ENCODE measurements at places on chromosomes 13 and 19.
A peak's percentile ranks its signal among the peaks of the same experiment; 100 is the strongest.

- DNase-seq = no peak
These were observed 128.7 kb downstream of the UQCRFS1 start for GRCh38 chr19:29084266-29084665.

- no peak for DNase-seq
These were observed 865 bp downstream of the ZNF382 start for GRCh38 chr19:36605877-36606478.

DNA sequence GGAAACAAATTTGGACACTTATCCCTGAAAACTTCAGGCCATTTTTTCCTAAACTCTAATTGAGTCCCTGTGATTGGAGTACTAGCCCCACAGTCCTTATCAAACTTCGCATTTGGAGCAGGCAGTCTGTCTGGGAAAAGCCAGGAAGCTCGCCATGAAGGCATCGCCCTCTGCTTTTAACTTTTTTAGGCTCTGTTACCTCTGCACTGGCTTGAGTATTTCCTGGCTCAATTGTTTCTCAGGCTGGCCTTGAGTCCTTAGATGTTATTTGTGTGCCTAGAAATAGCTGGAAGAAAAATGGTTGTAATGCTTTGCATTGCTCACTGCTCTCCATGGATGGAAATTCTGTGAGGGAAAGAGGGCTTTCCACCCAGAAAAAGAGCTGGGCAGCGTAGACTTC, 24.2 kb downstream of the ACTN4 start:
- DNase-seq = no peak

- no peak for DNase-seq
These were observed 35.5 kb downstream of the UNC13A start for GRCh38 chr19:17652627-17653026.

- DNase-seq = no peak
These were observed 599 bp upstream of the ZNF784 start for GRCh38 chr19:55625004-55625326.

- no peak for DNase-seq
These were observed 10.8 kb downstream of the ADPRHL1 start for GRCh38 chr13:113442354-113442984.

- DNase-seq = no peak
These were observed 162.5 kb downstream of the KCTD12 start for GRCh38 chr13:76723551-76724232.

DNA sequence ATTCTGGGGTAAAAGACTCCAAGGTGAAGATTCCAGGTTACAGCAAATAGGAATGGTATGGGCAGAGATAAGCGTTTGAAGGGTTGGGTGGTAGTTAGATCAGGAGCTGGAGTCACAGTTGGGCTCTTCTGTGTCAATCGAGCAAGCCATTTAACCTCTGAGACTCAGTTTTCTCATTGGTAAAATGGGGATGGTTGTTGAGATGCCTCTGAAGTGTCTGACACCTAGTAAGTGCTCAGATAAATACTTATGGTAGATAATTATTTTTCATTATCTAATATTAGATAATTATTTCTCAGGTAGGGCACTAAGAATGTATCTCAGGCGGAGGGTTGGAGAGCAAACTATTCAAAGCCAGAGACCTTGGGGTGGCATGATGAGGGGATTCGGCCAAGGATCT, 7.8 kb downstream of the LTBP4 start:
- DNase-seq = no peak

GRCh38 chr13:113990321-113990837, 16.5 kb upstream of the C13orf46 start:
- DNase-seq = no peak

- no peak for DNase-seq
These were observed 475.6 kb downstream of the COG6 start for GRCh38 chr13:40130871-40131636.

- DNase-seq = no peak
These were observed 810 bp downstream of the GPR180 start for GRCh38 chr13:94602467-94602866.

- peak; percentile 41 for DNase-seq
These were observed at the start of gene DCLK1 for GRCh38 chr13:36131222-36131930. Gene DCLK1 (minus strand): TSS chr13:36131382.

GRCh38 chr13:44906713-44907112, 82.6 kb downstream of the NUFIP1 start:
- no peak for DNase-seq

DNA sequence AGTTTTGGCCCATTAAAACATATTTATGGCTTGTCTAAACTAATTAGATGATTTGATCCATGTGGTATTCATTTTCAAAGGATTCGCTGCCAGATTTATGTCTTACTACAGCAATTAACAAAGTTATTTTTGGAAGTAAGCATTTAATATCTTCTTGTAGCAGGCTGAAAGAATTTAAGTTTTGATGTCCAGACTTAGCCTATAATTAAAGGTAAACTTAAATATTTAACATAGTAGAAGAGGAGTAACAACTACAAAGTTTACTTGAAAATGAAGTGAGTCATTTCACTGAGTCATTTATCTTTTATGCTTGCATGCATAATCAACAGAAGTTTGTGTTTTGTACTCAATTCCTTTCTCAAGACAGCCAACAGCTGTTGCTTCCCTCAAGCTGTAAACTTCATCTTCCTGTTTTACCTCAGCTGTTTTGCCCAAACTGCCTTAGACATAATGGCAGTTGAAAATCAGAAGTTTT, 58.1 kb downstream of the EDNRB start:
- DNase-seq = no peak

DNA sequence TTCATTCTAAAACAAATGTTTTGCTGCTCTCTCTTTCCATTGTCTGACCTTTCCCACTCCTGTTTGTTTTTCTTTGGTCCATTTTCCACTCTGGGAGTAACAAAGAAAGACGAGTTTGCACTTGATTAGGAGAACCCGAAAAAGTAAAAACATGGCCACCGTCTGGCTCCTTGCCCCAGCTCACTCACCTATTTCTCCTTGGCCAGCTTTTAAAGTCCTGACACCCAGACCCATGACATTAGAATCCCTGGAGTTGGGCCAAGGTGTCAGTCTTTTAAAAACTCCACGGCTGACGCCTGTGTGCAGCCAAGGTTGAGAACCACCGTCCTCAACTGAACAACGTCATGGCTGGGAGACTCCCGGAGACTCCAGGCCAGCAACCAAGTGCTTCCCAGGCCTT, 63.6 kb upstream of the FLT1 start:
- DNase-seq = no peak

DNA sequence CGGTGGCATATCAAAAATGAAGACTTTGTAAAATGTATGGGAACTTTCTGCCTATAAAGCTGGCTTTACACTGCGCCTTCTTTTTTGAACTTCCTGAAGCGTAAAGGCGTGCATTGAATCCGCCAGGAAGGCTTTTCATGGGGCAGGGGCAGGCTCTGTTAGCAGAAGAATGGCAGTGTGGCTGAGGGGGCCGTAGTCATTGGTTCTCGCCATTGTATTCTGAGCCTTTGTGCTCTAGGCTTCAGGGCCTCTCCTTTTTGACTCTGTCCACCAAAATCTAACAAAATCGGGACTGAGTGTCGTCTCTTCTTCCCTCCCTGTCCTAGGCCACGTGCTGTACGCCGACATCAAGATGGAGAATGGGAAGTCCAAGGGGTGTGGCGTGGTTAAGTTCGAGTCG, 14.1 kb downstream of the PRAM1 start:
- DNase-seq = no peak

DNA sequence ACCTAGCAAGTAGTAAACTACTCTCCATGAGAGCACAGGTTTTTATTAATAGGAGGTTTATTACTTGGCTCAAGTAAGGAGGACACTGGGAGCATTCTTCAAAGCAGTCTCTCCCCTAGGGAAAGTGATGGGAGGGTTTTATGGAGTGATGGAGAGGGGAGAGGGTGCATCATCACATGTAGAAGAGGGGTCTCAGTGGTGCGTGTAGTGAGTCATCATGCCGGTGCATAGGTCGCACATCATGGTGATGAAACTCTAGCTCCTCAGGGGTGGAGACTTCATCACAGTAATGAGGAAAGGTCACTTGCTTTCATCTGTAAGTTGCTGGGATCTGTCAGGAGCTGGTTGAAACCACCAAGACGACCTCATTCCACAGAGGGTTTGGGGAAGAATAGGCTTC, 210.8 kb upstream of the UBL3 start:
- DNase-seq = no peak

DNA sequence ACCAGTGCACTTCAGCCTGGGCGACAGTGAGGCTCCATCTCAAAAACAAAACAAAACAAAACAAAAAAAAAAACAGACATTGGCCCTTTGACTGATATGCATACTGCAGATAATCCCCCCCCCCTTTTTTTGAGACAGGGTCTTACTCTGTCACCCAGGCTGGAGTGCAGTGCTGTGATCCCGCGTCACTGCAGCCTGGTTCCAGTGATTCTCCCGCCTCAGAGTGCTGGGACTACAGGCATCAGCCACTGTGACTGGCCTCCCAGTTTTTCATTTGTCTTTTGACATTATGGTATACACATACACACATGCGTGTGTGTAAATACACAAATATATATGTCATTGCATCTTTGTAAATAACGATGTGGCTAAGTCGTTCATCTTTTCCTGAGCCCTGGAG, 61.8 kb downstream of the ATP11A start:
- DNase-seq = no peak

DNA sequence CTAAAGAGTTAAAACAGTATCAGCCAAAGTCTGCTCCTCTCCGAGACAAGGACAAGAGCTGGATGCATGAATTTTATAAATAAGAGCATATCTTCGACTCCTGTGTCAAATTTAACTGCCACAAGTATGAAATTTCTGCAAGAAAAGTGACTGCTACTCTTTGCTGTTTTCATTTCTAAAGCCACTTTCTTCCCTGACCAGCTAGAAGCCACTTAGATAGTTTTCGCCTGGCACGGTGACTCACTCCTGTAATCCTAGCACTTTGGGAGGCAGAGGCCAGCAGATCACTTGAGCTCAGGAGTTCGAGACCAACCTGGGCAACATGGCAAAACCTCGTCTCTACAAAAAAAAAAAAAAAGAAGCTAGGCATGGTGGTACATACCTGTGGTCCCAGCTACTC, 61.3 kb downstream of the ENOX1 start:
- DNase-seq = no peak

DNA sequence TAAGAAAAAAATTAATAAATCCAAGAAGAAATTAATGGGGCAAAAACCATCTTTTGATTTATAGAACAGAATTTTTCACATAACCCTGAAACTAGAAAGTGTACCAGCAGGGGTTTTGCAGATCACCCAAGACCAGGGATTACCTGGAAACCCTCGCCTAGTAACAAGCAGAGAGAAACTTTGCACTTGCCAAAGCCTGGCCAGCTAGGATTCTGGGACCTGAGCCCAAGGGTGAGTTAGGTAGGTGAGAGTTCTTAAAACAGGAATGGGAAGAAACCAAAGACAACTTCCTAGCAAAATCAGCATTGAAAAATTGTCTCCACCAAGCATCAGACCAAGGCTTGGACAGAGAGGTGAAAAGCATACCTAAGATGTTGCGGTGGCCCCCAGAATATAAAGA, 247.0 kb upstream of the NBEA start:
- no peak for DNase-seq

DNA sequence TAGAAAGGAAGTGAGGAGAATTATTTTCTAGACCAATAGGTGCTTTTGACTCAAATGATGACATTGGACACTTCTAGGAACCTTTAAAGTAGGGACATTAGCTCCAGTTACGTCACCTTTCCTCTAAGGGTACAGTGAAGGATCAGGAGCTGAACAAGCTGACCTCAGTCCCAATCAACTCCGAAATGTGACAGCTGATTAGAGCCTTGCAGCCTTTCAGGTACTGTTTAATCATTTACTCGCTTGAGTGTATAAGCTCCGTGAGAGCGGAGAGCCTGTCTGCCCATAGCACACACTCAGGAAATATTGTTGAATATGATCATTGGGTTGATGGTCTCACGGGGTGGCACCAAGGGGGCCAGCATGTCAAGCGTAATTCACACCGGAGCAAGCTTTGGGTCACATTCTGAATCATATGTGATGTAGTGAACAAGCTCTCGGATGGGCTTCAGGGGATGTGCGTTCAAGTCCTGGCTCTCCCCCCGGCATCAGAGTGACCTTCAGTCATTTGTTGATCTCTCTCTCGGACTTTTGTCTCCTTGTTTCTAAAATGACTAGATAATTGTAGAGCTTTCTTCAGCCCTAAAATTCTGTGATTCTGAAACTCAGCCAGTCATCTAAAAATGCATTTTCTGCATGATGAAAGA, 141.9 kb downstream of the ZIC5 start:
- DNase-seq = no peak

DNA sequence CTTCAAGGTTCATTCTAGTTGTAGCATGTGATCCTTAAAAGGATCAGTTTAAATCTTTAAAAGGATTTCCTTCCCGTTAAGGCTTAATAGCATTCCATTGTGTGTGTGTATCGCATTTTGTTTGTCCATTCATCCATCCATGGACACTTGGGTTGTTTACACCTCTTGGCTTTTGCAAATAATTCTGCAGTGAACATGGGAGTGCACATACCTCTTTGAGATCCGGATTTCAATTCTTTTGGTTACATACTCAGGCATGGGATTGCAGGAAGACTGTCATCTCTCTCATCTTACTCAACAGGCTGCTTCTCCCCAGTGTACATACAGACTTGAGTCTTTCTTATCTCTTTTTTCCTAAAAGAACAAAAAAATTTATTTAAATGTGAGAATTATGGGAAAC, 1.2 kb downstream of the RNF113B start:
- DNase-seq = no peak

- DNase-seq = no peak
These were observed 87.1 kb upstream of the MCF2L start for GRCh38 chr13:112881656-112882554.

DNA sequence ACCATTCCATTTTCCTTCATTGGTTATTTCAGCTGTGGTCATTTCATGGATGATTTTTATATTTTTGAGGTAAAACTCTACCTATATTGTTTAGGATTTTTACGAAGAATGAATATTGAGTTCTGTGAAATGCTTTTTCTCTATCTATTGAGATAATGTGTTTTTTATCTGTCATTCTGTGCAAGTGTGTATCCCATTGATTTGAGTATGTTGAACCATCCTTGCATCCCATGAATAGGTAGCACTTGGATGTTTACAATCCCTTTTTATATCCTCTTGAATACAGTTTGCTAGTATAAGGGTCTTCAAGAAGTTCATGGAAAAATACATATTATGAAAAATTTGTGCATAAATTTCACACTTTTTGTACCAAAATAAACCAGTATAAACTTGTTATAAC, 9.8 kb upstream of the ZNF525 start:
- DNase-seq = no peak

- no peak for DNase-seq
These were observed 6.3 kb downstream of the SIGLEC10 start for GRCh38 chr19:51410950-51411748.

Data from NCI-H524 (cell line).